ENCODE measurements at places on chromosomes 13 and 19. TPM values are rescaled to one million over a fixed set of nuclear protein-coding genes. Genes with fewer than 3 reads are reported as not detected.

DNA sequence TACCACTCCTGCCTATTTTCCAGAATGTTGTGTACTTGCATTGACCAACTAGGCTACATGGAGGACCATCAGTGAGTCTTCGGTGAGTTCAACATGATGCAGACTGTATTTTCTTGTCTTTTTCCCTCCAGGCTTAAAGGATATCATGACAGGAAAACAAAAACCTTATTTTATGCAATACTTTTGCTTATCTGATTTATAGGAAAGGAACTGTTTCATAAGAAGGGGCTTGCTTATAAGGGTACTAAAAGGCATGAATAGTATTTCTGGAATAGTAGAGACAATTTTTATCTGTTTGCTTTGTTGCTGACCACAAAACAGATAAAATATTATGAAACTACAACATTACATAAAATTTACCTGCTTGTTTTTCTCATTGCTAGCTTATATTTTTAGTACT lies 374.7 kb downstream of the KLF5 start:
- DNase-seq: no peak

DNA sequence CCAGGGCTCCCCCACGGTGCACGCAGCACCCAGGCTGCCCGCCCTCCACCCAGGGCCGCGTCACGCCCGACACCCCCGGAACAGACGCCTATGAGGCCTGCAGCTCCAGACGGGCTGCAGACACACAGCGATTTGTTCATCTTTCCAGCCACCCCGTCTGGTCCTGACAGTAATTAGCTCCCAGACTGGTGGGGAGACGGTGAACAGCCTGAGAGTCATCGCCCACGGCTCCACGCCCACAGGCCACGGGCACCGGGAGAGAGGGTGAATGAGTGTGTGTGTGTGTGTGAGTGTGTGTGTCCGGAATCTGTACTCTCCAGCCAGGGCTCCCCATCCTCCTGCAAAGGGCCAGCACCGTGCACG lies 18.1 kb downstream of the GADD45B start:
- no peak for DNase-seq

GRCh38 chr13:98352226-98352625 lies 175.2 kb upstream of the RNF113B start:
- peak; percentile 32 for DNase-seq

DNA sequence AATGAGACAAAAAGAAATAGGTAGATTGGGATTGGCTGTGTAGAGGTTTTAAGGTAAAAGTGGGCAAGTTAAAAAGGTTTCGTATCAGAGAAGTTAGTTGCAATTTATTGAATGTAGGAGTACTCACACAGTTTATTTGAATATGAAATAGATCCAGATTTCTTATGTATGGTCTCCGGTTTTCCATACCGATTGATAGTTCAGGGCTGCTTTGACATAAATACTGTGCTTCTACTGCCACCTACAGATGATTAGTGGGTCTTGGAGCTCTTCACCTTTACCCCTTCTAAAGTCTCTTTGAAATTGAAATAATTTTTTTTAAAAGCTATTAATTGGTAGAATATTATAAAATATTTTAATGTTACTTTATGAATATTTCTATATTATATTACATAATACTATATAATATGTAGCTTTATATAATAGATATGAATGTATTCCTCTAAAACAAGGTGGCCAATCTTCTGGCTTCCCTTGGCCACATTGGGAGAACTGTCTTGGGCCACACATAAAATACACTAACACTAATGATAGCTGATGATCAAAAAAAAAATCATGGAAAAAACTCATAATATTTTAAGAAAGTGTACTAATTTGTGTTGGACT lies 7.7 kb upstream of the GPR18 start:
- DNase-seq: no peak

DNA sequence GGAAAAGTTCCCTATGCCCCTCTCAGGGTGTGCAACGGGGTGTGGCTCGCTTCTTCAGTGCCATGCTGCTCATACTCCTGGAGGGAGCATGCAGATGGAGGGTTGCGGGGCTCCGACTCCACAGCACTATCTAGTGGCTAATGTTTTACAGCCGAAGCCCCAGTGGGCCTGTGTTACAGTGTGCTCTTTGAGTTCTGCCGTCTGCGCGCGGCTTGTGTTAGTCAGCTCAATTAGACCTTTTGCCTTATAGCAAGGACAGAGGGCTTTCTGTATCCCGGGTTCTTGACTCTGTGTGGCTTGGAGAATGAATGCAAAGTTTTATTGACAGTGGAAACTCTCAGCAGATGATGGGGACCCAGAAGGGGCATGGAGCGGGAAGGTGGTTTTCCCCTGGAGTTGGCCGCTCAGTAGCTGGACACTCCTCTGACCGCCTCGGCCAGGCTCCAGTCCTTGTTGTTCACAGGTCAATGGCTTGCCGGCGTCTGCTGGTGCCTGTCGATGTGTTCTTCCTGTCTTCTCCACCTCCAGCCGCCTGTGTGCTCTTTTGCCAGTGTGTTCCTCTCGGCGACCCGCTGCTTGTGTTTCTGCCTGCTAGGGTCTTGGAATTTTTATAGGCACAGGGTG lies 383.4 kb downstream of the LMO7 start:
- no peak for DNase-seq

Gene CDKN2D
- 13.0 TPM for total RNA-seq
